ENCODE measurements at places on chromosomes 6 and 20. TPM values are rescaled to one million over a fixed set of nuclear protein-coding genes. Genes with fewer than 3 reads are reported as not detected.

Gene MUC22
- total RNA-seq, result not detected

Gene MDFI
- total RNA-seq, result not detected

Gene BFSP1
- 3.5 TPM for total RNA-seq

Gene C6orf132
- total RNA-seq, result 1.4 TPM

Gene HDGFL1
- not detected for total RNA-seq

Gene MYLK4
- total RNA-seq, result 0.98 TPM

Gene ZC3H12D
- 0.09 TPM for total RNA-seq

Gene FLOT1
- total RNA-seq, result 109 TPM

Gene NMBR
- not detected for total RNA-seq

Gene MMP24
- total RNA-seq, result 0.16 TPM

Gene ENPP4
- total RNA-seq, result 0.99 TPM

Gene SAMD3
- total RNA-seq, result 9.1 TPM

Gene MRS2
- 18.3 TPM for total RNA-seq

Gene BTN3A1
- 24.0 TPM for total RNA-seq

Gene CST2
- total RNA-seq, result not detected

Gene SOBP
- 7.4 TPM for total RNA-seq

- DNase-seq, result no peak
Observed at GRCh38 chr20:36895036-36895435, 19.1 kb downstream of the TLDC2 start.

- DNase-seq, result no peak
Observed at GRCh38 chr6:37125774-37126492, 44.0 kb upstream of the PIM1 start.

GRCh38 chr6:152323376-152323775 lies 313.8 kb downstream of the SYNE1 start:
- DNase-seq, result no peak

DNA sequence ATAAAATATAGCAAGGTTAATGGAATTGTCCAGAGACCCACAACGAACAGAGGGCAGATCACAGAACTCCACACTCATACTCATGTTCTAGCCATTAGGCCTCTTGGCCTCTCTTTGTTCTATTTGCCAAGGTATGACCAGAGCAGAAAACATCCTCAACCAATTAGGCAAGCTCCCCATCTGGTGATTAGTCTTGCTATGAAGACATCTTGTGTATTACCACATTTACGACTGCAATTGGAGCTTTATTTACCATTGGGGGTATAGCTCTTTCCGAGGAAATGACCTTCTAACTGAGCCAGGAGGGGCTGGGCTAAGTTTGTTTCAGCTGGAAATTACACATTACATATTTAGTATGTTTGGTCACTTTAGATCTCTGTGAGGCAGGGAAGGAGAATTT lies 593.9 kb downstream of the CD109 start:
- DNase-seq, result no peak

DNA sequence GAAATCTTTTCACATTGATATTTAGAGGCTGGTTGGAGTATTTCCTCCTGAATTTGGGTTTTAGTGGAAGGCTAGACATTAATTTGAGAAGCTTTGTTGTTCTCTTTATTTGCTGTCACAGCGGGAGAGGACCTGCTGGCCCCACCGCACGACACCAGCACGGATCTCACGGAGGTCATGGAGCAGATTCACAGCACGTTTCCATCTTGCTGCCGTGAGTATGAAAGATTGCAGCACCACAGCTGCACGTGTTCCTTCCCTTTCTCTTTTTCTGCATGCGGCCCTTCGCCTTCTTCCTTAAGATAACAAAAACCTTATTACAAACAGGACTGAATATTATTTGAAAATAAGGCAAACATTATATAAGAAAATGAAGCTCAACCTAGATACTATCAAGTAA lies 555.5 kb downstream of the UTRN start:
- DNase-seq, result no peak

DNA sequence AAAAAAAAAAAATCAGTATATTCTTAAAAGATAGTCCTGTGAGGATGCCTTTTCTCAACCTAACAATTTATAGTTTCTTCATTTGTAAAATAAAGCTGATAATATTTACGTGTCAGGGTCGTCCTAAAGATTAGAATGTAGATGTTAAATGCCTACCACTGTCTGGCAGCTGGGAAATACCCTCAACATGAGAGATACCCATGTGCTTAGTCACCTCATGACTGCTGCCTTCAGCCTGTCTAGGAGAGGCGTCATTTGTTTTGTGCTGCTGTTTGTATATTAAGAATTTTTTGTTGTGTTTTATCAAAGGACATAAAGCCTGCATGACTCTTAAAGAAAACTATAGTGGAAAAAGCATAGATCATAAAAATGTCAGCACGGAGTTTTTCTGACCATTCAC lies 9.5 kb downstream of the FAM120B start:
- DNase-seq, result no peak

DNA sequence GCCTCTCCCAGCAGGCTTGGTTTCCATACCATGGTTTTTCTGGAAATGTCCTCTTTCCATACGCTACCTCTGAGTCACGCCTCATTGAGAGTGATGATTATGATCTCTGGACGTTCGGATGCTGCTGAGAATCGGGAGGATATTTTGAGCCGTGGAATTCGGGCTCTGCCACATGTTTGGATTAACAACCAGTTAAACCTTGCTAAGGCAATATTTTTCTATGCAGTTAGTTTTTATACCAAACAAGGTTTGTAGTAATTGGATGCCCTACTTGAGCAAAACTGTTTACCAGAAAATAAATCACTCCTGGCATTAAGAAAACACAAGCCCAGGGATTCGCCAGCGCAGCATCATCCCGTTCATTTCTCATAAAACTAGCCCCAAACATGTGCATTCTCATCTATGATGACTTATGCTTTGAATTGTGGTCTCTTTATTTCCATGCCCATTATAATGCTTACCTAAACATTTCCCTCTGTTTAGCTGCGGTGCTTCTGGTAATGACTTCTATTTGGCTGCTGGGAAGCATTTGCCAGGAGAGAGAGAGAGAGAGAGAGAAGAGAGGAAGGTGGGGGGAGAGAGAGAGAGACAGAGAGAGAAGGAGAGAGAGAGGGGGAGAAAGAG lies 198.9 kb downstream of the CLIC5 start:
- no peak for DNase-seq

GRCh38 chr6:2439082-2439481 lies 193.7 kb upstream of the GMDS start:
- no peak for DNase-seq

DNA sequence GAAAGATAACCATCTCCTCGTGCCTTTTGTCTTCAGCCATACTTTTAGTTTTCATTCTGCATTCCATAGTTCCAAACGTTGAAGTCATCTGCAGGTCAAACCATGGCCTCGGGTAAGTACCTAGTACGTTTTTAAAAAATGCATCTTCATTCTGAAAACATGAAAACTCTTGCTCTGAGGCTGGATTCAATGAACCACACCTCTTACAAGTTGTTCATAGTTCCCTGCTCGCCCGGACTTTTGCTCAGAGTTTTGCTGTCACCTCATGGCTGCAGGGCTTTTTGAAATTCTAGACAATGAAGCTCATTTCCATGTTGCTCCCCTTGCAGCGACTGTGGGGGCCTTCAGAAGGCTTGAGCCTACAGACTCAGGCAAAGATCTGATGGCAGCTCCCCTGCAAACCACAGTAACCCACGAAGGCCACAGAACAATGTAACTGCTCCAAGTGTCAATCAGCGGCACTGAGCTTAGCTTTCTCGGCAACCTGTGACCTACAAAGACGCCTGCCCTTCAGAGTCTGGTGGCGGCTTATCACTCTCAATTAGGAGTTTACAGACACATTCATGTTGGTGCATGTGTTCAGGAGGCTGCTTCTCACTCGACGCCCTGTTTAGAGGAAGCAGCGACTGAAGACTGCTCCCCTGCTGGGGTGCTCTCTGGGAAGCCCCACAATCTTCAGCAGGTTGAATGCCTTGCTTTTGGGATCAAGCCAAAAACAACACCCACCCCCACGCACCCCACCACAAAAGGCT lies 61.2 kb downstream of the FOXC1 start:
- DNase-seq, result peak; percentile 26

- no peak for DNase-seq
Observed at GRCh38 chr6:149095842-149096241, 221.7 kb upstream of the TAB2 start.

DNA sequence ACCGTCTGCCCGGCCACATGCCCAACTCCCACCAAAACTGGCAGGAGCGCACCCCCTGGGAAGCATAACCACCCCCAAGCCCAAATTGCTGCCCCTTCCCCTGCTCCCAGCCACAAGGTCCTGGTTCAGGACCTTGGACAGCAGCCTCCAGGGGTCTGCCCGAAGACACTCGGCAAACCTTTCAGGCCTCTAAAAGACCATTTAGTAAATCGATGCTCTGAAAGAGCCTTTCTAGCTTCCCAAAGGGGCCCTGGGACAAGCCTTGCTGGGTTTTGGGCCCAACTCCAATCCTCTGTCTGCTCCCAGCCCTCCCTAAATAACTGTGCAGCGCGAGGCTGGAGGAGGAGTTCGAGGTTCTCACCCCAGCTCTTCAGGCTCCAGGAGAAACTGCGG lies 30.5 kb downstream of the GRM4 start:
- DNase-seq, result peak; percentile 15

DNA sequence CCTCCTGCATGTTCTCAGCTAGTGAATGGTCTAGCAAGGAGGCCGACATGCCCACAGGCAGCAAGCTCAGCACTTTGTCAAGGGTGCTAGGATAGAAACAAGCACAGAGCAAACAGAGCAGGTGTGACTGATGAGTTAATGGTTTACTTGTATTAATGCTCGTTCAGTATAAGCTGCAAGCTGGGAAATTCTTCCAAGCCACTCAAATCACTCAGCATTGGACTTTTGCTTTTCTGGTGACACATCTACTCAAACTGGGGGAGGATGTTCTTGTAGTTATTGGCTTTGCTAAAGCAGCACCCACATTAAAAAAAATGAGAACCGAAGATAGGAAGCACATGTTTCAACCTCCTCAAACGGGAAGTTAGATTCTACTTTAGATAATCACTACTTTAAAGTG lies 43.1 kb upstream of the NEDD9 start:
- no peak for DNase-seq

GRCh38 chr20:38766071-38766470 lies 17.8 kb downstream of the ACTR5 start:
- peak; percentile 52 for DNase-seq

DNA sequence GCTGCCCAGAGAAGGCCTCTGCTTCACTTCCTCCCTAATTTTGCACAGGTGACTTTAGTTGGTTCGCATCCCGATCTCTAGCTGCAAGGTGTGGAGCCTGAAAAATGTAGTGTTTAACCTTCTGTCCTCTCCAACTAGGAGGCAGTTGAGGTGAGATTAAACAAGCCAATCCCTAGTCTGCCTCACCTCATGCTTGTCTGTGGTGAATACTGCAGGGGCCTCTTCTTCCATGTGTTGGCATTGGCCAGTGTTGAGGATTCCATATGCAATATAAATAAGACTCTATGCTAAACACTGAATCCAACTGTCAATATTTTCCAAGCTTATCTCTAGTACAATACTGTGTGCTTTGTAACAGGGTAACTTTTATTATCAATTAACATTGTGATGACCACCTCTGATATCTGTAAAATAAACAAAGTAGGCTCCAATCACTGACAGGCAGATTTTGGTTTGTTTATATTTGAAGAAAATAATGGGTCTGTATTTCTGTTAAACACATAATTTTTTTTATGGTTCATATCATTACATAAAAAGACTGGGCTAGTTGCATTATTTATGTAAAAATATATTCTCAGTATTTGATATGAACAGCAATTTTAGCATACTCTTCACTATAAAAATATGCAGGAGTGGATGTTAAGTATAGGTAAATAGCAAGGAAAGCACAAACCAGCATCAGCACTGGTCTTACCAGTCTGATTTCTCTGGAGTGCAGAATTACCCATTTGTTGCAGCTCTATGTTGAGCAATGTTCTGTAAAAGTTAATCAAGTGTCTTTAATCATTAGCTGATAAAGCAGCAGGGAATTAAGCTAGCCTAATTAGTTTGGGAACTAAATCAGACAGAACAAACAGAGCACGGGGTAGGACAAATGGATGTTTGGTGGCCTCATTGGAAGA lies 74.0 kb downstream of the ANKRD6 start:
- no peak for DNase-seq

- DNase-seq, result peak; percentile 22
Observed at GRCh38 chr6:90044833-90045381, 150.6 kb downstream of the GJA10 start.

GRCh38 chr6:5094327-5094726 lies 9.2 kb downstream of the PPP1R3G start:
- peak; percentile 93 for DNase-seq

DNA sequence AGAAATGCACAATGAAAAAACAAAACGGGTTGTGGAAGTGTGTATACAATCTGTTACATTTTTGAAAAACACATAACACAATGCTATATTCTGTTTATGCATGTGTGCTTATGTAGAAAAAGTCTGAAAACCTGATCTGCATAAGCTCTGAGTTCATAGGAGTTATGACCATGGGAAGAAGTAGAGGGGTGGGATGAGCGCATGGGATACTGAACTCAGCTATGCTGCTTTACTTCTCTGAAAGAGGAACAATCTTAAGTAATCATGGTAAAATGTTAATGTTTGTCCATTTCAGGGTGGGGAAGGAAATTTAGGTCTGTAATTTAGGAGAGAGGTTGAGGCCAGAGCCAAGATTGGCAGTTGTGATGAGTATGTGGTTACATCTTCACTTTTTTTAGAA lies 126.8 kb downstream of the MTHFD1L start:
- DNase-seq, result no peak

- no peak for DNase-seq
Observed at GRCh38 chr6:74181471-74181870, 485.5 kb downstream of the CD109 start.

DNA sequence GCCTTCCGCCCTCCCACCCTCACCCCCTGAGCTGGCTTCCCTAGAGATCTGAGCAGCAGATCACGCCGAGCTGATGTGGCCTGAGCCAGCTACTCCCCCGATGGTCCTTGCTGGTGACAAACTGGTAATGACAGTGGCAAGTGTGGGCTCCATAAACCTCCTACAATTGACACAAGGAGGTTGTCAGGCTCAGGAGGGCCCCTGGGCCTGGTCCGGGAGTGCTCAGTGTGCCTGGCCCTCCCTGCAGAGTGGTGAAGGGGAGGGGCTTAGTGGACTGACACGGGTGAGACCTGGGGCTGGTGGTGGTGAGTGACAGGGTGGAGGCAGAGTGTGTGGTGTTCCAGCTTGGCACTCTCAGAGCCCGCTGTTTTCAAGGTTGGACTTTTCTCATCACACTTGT lies 22.6 kb upstream of the MPC1 start:
- DNase-seq, result no peak

GRCh38 chr20:10683537-10683936 lies 9.7 kb upstream of the JAG1 start:
- DNase-seq, result no peak

GRCh38 chr6:134235937-134236751 lies 81.8 kb downstream of the SGK1 start:
- peak; percentile 67 for DNase-seq

DNA sequence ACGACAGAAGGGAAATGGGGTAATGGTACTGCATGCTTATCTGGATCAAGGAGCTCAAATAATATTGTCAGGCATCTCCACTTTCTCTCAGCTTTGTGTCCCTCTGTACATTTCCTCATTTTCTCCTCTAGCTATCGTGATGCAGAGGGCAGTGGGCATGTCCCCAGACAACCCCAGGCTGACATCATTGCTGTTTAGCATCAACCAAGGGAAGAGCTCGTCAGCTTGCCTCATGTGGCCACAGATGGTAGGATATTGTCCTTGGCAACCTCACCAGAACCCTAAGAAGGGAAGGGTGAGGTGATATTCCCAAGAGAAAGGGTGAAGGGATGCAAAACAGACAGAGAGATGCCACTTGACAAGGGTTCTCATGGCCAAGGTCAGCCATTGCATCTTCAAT lies 58.3 kb downstream of the MAFB start:
- no peak for DNase-seq

- DNase-seq, result no peak
Observed at GRCh38 chr6:24990944-24991809, 55.4 kb upstream of the RIPOR2 start.
